ENCODE measurements at places on chromosomes 7 and 10.

- DNase-seq, result no peak
Measured at GRCh38 chr7:27162561-27163287, 2.6 kb downstream of the HOXA9 start.

DNA sequence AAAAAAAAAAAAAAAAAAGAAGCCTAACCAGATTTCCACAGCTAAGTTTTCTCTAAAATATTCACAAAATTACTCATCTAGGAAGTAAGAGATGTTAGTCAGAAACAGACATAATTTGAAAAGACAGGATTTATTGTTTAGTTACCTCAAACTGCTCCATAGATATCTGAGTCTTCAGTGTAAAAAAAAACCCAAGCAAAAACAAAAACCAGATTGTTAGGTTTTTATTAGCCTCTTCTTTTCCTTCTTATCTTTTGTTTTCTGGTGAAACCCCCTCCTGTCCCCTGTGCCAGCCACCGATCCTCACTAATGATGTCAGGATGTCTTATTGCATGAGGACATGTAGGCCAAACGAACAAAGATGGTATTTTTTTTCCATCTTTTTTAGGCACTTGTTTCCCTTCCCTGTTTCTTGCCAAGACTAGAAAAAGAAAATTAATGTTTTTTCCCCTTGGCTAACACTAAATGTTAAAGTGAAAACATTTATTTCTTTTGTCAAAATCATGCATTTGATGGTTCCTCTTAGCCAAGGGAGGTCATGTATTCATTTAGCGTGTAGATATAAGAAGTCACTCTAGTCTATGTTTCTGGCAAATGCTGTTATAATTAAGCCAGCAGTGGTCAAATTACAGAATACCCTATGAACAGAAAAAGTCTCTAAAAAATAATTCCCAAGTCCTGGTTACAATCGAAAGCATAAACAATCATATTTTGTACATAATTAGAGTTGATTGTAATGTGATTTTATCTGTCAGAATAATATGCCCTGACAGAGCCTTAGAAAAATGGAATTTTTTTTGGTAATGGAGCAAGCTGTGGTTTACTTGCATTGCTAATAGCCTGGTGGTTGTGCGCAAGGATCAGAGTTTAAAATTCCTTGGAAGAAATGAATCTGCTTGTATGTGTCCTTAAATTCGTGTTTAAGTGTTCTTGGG, 702.4 kb upstream of the FZD8 start:
- DNase-seq, result no peak

GRCh38 chr10:43976292-43976691, 327.6 kb upstream of the ZNF32 start:
- no peak for DNase-seq

DNA sequence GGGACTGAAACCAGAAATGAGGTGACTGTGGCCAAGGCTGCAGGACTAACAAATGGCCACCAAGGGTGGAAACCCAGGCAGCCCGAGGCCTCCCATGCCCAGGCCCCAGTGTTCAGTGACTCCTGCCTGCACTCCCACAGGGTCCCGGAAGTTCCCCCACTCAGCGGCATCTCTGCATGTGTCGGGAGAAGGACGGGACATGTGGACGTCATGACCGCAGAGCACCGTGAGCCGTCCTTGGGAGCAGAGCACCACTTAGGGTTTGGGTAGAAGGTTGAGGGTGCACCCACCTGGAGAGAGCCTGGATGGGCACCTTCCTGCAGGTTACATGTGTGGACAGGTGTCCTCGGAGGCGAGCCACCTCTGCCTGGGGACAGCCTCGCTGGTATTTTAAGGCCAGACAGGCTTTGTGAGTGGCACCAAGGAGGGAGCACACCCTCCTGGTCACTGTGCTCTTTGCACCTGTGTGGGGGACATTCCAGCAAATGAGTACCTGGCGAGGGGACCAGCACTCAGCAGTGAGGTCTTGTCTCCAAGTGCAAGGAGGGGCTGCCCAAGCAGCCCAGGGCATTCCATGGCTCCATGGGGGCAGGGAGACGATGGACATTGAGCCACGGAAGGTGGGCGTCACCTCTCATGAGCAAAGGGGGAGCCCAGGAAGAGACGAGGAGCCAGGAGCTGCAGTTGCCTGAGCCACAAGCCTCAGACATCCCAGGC, 95.3 kb upstream of the TCERG1L start:
- no peak for DNase-seq

DNA sequence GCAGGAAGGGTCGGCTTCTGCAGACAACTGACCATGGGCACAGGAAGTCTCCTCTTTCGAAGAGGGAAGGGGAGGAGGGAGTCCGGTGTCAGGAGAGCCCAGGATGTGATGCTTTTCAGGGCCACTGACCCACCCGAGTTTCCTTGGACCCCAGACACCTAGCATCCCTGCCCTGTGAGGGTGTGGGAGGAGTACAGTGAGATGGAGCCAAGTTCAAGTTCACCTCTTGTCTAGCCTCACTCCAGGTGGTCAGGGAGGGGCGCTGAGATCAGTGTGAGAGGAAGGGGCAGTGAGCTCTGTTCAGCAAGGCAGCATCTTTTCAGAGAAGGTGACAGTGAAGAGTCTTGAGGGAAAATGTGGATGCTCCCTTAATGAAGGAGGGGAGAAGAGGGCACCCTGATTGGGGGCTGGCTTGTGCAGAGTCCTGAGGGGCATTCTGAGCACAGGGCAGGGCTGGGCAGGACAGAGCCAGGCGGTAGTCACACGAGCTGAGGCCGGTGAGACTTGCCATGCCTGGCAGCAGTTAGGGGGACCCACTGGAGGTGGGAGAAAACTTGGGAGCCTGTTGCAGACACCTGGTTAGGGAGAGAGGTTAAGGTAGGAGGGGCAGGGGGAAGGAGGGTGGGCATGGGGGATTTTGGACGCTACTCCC, 49.7 kb downstream of the ADCY1 start:
- DNase-seq, result no peak

DNA sequence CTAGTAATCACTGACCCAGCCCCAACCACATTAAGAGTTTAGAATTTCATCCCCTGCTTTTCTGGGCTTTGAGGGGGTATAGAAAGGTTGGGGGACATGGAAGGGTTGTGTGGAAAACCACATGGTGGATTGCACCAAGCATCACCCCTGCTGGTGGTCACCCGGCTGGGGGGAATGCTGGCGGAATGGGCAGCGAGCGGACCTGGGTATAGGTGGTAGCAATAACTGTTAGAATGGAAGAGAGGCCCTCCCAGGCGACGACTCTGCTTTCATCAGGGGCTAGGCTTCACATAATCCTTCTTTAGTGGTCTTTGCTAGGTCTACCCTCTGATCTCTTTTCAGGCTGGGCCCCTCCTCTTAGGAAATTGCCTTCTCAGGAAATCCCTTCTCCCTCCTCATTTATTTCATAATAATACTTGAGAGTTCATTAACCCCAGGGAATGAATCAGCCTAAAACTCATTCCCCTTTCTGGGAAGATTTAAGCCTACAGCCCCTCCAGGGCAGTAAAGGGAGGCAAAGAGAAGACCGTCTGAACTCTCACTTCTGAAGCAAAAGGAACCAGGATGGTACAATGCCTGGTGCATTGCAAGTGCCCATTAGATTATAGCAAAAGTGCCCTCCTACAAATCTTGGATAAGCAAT, 90.7 kb upstream of the LEP start:
- DNase-seq, result no peak

All from fibroblast of pulmonary artery (primary cell).